ENCODE measurements at places on chromosomes 4 and X.

- H3K27ac ChIP-seq: no peak overlapping the region
- H3K4me3 ChIP-seq: no peak overlapping the region
- H3K36me3 ChIP-seq: no peaks in the 10 kb centered on the region
- H3K4me1 ChIP-seq: no peaks in the 10 kb centered on the region
- H3K27me3 ChIP-seq: no peaks in the 10 kb centered on the region
Observed at GRCh38 chr4:28362169-28362568, 1501.5 kb downstream of the STIM2 start.

DNA sequence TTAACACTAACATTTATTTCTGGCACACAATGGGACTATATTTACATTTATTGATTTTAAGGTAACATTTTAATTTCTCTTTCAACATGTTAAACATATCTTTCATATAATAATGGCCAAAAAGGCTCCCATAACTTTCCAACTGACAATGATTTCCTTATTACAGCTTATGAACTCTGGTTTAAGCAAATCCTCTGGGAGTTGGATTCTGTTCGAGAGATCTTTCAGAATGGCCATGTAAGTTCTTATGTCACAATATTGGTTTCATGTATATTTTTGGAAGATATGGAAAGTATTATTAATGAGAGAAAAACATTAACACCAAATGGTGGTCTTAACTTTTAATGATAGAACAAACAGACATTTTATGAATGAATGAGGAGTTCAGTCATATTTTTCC, 4.1 kb downstream of the TDO2 start:
- H3K36me3 ChIP-seq: no peaks in the 10 kb centered on the region
- no peak for DNase-seq
- no peaks in the 10 kb centered on the region for H3K27me3 ChIP-seq

DNA sequence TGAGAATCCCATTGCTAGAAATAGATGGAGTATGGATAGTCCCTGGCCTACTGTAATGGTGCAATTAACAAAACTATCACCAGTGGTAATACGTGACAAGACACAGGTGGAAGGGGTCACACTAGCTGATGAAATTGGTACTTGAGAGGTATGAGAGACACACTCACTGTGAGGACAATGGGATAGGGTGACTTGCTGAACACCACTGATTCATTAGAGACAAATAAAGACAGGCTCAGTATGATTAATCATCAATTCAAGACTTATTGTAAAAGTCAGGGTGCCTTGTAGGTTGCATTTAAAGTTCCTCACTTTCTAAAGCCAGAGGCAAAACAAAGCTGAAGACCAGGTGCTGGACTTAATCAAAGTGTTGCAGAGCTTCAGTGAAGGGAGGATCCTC, 361.6 kb upstream of the EMCN start:
- H3K27me3 ChIP-seq: no peaks in the 10 kb centered on the region
- no peak overlapping the region for H3K27ac ChIP-seq
- DNase-seq: no peak
- H3K4me3 ChIP-seq: no peak overlapping the region
- H3K4me1 ChIP-seq: no peaks in the 10 kb centered on the region

DNA sequence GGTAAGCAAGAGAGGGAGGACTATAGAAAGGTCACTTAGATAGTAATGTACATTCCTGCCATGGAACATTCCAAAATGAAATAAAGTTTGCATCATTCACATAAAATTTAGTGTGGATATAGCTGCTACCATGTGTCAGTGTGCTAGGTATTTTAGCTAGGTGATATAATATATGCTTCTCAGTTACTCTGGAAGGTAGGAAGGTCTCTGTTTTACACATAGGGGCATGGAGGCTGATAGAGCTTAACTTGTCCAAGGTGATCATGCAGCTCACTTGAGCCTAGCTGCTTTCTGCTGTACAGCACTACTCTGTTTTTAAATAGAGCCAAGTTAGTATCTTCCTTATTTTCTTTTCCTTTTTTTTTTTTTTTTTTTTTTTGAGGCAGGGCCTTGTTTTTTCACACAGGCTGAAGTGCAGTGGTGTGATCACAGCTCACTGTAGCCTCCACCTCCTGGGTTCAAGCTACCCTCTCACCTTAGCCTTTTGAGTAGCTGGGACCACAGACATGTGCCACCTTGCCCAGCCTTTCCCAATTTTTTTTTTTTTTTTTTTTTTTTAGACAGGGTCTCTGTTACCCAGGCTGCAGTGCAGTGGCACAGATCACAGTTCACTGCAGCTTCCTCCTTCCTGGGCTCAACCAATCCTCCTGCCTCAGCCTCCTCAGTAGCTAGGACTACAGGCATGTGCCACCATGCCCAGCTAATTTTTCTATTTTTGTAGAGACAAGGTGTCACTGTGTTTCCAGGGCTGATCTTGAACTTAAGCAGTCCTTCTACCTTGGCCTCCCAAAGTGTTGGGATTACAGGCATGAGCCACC, 10.4 kb downstream of the AFF1 start:
- no peaks in the 10 kb centered on the region for H3K27me3 ChIP-seq
- no peaks in the 10 kb centered on the region for H3K4me1 ChIP-seq
- no peaks in the 10 kb centered on the region for H3K36me3 ChIP-seq

GRCh38 chrX:149881081-149881711, at the start of gene MAGEA8:
Gene MAGEA8 (plus strand): TSS chrX:149881183. CDS start chrX:149884273, 3,090 bp downstream.
- no peak within 1 kb of the TSS for H3K27ac ChIP-seq
- no peak within 1 kb of the TSS for H3K4me3 ChIP-seq
- H3K36me3 ChIP-seq: no peaks in the 10 kb centered on the region
- H3K4me1 ChIP-seq: no peaks in the 10 kb centered on the region
- no peak for DNase-seq
- no peaks in the 10 kb centered on the region for H3K27me3 ChIP-seq

DNA sequence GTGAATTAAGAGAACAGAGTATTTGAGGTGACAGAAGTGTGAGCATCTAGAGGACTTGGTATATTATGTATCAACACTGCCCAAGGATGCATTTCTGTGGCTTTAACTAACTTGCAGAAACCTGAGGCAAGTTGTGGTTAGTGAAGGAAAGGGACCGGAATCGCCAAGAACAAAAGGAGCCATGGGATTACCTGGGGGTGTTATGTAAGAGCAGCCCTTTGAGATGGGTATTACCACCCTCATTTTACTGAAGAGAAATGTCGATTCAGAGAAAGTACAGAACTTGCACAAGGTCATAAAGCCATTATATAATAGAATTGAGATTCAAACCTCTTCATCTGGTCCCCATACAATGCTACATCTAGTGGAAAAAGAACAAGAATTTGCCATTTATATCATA, 14.3 kb downstream of the TENM3 start:
- no peaks in the 10 kb centered on the region for H3K4me1 ChIP-seq
- no peaks in the 10 kb centered on the region for H3K36me3 ChIP-seq
- H3K27me3 ChIP-seq: no peaks in the 10 kb centered on the region
- H3K4me3 ChIP-seq: no peak overlapping the region
- DNase-seq: no peak
- H3K27ac ChIP-seq: no peak overlapping the region

- DNase-seq: no peak
- no peaks in the 10 kb centered on the region for H3K36me3 ChIP-seq
- no peaks in the 10 kb centered on the region for H3K4me1 ChIP-seq
- no peaks in the 10 kb centered on the region for H3K27me3 ChIP-seq
- H3K27ac ChIP-seq: no peak overlapping the region
Observed at GRCh38 chr4:146998157-146998556, 52.5 kb upstream of the TTC29 start.

DNA sequence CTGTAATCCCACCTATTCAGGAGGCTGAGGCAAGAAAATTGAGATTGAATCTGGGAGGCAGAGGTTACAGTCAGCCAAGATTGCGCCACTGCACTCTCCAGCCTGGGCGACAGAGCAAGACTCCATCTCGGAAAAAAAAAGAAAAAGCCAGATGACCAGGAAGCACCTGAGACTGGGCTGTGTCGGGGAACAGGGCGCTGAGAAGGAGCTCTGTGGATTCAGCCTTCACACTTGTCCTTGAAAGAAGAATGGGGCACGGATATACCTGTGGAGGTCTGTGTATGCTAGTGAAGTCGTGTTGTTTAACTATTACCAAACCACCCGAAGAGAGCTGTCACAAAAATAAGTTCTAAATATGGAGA, 39.3 kb upstream of the TADA2B start:
- no peak overlapping the region for H3K27ac ChIP-seq
- DNase-seq: no peak
- H3K4me3 ChIP-seq: no peak overlapping the region
- H3K36me3 ChIP-seq: no peaks in the 10 kb centered on the region
- no peaks in the 10 kb centered on the region for H3K4me1 ChIP-seq

DNA sequence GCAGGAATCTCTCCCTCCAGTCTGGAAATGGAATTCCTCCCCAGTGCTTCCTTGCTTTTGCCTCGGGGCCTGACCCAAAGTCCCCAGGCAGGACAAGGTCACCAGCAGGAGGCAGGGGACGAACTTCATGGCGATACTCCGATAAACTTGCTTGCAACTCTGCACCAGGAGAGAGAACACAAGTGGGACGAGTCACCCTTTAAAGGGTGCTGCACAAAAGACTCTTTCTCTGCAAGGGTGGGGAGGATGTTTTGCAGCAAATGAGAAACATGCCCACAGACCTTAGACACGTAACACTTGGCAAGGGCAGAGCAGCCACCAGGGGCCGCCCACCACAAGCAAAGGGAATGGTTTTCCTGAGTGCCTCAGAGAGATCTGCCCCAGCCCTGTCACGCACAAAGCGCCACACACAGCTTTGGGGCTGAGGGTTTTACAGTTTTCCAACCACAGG, at the start of gene FGFBP2:
FGFBP2 (minus strand) TSS at position 175 of the 451 bp plus-strand sequence; CDS start at position 129, 46 bp downstream.
- H3K27ac ChIP-seq: no peak within 1 kb of the TSS
- peak; percentile 53 for DNase-seq
- H3K4me3 ChIP-seq: no peak within 1 kb of the TSS
- no peaks in the 10 kb centered on the region for H3K36me3 ChIP-seq
- H3K4me1 ChIP-seq: no peaks in the 10 kb centered on the region

GRCh38 chr4:682490-683172, 6.3 kb downstream of the SLC49A3 start:
- DNase-seq: no peak
- no peak overlapping the region for H3K4me3 ChIP-seq
- H3K36me3 ChIP-seq: no peaks in the 10 kb centered on the region
- no peaks in the 10 kb centered on the region for H3K4me1 ChIP-seq
- H3K27me3 ChIP-seq: no peaks in the 10 kb centered on the region
- H3K27ac ChIP-seq: no peak overlapping the region

- H3K27ac ChIP-seq: no peak overlapping the region
- H3K27me3 ChIP-seq: no peaks in the 10 kb centered on the region
- H3K4me3 ChIP-seq: no peak overlapping the region
- H3K36me3 ChIP-seq: no peaks in the 10 kb centered on the region
Observed at GRCh38 chr4:47010912-47011446, 17.6 kb upstream of the GABRA4 start.

GRCh38 chrX:53684415-53685192, 1.9 kb downstream of the HUWE1 start:
- DNase-seq: no peak
- H3K36me3 ChIP-seq: no peaks in the 10 kb centered on the region
- H3K4me3 ChIP-seq: peak overlapping the region; percentile 26
- H3K27ac ChIP-seq: no peak overlapping the region
- no peaks in the 10 kb centered on the region for H3K4me1 ChIP-seq
- H3K27me3 ChIP-seq: no peaks in the 10 kb centered on the region

GRCh38 chrX:102934624-102935023, 2.4 kb upstream of the RAB40AL start:
- DNase-seq: no peak
- H3K36me3 ChIP-seq: no peaks in the 10 kb centered on the region
- H3K27me3 ChIP-seq: no peaks in the 10 kb centered on the region
- H3K4me3 ChIP-seq: no peak overlapping the region
- no peak overlapping the region for H3K27ac ChIP-seq
- no peaks in the 10 kb centered on the region for H3K4me1 ChIP-seq

DNA sequence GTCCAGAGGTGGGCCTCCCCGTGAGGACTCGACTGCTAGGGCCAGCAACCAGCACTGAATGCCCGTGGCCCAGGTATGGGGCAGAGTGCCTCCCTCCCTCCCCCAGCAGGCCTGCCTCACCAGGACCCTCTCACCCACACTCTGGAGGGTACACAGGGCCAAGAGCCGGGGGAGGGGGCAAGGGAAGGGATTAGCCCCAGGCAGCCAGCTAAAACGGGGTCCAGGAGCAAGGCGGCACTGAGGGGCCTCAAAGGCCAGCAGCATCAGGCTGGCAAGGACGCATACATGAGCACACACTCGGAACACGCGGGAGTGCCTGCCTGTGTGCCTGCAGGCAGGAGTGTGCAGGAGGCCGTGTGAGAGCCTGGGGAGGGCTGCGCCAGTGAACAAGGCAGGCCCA, 18.3 kb upstream of the DUSP9 start:
- H3K4me3 ChIP-seq: no peak overlapping the region
- DNase-seq: peak; percentile 30
- H3K27ac ChIP-seq: no peak overlapping the region
- H3K27me3 ChIP-seq: no peaks in the 10 kb centered on the region

GRCh38 chr4:91280551-91281290, 1023.0 kb upstream of the GRID2 start:
- no peak overlapping the region for H3K4me3 ChIP-seq
- H3K4me1 ChIP-seq: no peaks in the 10 kb centered on the region
- no peak for DNase-seq

DNA sequence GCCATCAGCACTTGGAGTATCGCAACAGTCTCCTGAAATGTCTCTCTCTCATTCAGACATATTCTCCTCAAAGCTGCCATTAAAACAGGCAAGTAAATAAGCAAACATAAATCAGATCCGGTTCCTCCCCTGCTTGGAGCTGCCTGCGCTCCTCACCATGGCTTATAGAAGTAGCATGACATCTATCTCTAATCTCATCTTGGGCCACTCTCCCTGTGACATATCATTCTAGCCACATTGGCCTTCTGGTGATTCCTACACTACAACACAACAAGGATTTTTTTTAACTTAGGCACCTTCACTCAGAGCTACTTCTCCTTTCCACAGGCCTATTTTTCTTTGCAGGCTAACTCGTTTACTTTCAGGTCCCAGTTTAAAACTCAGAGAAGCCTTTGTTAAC, 387.9 kb downstream of the ARHGAP24 start:
- no peaks in the 10 kb centered on the region for H3K36me3 ChIP-seq
- DNase-seq: no peak
- no peak overlapping the region for H3K4me3 ChIP-seq
- peaks cover 3% of the 10 kb centered on the region for H3K4me1 ChIP-seq
- H3K27ac ChIP-seq: peak overlapping the region; percentile 45

- H3K4me3 ChIP-seq: no peak overlapping the region
- H3K27ac ChIP-seq: no peak overlapping the region
- no peaks in the 10 kb centered on the region for H3K36me3 ChIP-seq
- H3K27me3 ChIP-seq: no peaks in the 10 kb centered on the region
Observed at GRCh38 chr4:140865253-140866217, 109.3 kb upstream of the TBC1D9 start.
